Head of caudate nucleus (tissue), 42 donors: ENCODE measurements at places on chromosomes 11 and 22.

- no peak for DNase-seq
Measured at GRCh38 chr11:112477581-112478317, 217.1 kb upstream of the PLET1 start.

- DNase-seq = peak; percentile 72
Measured at GRCh38 chr22:45329530-45329936, 19.8 kb downstream of the FAM118A start.

GRCh38 chr11:96141626-96142025, 201.4 kb downstream of the MAML2 start:
- no peak for DNase-seq

DNA sequence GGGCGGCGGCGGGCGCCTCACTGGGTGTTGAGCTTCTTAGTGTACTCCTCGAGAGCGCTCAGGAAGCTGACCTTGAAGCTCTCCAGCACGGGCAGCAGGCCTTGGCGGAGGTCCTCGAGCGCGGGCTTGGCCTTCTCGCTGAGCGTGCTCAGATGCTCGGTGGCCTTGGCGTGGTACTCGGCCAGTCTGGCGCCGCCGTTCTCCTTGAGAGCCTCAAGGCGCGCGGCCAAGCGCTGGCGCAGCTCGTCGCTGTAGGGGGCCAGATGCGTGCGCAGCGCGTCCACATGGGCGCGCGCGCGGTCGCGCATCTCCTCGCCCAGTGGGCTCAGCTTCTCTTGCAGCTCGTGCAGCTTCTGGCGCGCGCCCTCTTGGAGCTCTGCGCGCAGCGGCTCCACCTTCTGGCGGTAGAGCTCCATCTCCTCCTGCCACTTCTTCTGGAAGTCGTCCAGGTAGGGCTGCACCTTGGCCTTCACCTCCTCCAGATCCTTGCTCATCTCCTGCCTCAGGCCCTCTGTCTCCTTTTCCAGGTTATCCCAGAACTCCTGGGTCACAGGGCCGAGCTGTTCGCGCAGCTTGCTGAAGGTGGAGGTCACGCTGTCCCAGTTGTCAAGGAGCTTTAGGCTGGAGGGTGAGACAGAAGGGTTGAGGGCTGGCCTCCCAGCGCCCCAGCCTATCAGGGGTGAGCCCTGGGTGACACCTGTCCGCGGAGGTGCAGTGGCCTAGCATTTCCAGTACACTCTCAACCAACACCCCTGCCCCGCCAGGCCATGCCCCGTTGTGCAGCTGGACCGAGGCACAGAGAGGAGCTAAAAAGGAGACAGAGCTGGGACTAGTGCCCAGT, 1.4 kb downstream of the APOA1 start:
- peak; percentile 88 for DNase-seq

- no peak for DNase-seq
Measured at GRCh38 chr22:49983148-49984042, 22.8 kb downstream of the PIM3 start.

- no peak for DNase-seq
Measured at GRCh38 chr11:62928011-62928410, 6.8 kb upstream of the CHRM1 start.

DNA sequence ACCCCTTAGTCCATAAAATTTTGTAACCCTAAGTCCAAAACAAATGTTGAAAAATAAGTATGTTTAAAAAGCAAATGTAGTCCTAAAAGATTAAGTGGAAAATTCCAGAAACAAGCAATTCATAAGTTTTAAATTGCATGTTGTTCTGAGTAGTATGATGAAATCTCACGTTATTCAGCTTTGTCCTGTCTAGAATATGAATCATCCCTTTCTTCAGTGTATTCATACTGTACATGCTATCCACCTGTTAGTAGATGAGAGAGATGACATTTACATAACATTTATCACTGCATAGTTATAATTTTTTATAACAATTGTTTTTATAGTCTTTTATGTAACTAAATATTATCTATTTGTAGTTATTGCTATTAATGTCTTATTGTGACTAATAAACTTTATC, 622.3 kb upstream of the CHORDC1 start:
- DNase-seq = no peak

DNA sequence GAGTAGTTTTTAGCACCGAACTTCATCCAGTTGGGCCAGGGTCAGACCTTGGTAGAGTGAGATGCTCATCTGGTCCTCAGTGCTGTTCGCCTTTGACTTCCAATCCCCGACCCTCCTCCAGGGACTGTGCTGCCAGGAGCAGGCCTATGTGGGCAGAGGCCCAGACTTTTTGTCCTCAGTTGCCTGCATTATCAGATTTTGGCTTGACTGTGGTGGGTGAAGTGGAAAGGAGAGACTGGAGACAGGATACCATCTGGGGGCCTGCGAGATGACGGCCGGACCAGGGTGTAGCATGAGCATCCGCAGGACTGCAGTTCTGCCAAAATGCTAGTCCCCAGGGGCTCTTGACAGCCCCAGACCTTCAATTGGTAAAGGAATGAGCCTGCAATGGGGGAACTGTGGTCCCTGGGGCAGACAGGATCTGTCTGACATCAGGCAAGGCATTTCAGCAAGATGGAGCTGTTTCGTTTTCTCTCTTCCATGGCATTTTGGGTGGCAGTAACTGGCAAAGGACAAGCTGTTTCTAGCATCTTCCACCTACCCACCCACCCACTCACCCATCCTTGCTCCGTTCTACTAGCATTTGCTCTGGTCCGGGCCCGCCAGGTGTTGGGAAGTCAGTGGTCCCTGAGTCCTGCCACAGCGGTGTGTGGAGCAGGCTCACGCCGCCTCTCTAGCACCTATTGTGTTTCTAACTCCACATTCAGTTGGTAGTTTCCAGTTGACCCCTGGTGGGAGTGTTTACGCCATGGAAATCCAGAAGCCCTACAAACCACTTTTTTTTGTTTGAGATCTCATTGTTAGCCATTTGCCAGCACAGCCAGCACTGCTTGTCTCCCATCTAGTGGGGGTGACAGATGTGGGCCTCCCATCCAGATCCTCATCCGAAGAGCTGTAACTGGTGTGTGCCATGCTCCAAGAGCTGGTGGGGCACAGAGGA, 53.5 kb downstream of the OTOG start:
- no peak for DNase-seq

- no peak for DNase-seq
Measured at GRCh38 chr11:3635641-3636375, 6.0 kb downstream of the ART5 start.

DNA sequence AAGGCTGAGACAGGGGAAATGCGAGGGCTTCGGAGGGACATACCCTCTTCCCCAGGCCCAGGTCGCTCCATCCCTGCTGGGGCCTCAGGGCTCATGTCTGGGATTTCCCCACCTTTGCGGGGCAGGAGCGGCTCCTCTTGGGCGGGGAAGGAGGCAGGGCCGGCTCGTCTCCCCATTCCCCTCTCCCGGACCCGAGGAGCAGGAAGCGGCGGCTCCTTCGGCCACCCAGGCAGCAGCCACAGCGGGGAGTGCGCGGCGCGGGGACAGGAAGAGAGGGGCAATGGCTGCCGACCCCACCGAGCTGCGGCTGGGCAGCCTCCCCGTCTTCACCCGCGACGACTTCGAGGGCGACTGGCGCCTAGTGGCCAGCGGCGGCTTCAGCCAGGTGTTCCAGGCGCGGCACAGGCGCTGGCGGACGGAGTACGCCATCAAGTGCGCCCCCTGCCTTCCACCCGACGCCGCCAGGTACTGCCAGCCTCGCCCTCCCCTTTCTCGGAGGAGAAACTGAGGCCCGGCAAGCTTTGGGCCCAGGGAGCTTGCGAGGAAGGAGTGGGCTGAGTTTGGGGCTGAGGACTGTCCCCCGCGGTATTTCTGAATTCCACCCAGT, at the start of gene ANKK1:
Gene ANKK1 (plus strand): TSS at position 175 of the 607 bp plus-strand sequence. CDS start 106 bp downstream, at position 281.
- no peak for DNase-seq

DNA sequence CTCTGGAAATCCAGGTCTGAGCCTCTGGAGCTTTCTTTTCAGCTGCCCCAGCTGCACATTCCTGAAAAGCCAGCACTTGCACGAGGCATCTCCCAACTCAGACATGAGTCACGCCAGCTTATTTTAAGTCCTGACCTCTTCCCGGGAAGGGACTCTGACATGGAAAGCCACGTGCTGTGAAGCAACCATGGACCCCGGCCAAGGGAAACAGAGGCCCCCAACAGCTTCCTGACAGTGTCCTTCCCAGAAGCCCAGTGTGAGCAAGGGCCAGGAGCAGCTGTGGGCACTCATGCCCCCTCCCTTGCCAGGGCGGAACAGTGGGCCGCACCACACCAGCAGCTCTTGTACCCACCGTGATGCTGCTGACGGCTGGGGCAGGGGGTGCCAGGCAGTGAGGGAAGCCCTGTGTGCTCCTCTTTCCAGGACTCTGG, 118.8 kb upstream of the CADM1 start:
- no peak for DNase-seq

GRCh38 chr11:95589893-95590612, 199.5 kb downstream of the FAM76B start:
- no peak for DNase-seq
